Left renal cortex interstitium (tissue), 4 donors: ENCODE measurements at places on chromosomes 4 and X. TPM values are rescaled to one million over a fixed set of nuclear protein-coding genes. Genes with fewer than 3 reads are reported as not detected.

DNA sequence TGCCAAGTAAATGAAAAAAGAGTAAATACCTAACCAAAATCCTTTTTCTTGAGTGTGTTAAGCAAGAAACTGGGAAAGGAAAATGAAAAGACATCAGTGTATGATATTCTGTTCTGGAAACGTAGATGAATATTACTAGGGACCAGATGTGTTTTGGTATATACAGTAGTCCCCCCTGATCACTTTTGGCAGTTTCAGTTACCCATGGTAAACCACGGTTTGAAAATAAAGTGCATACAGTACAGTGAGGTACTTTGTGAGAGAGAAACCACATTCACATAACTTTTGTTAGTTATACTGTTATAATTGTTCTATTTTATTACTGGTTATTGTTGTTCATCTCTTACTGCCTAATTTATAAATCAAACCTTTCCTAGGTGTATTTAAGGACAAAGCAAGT, 250.9 kb downstream of the TENM3 start:
- DNase-seq = no peak

The EXOC1L gene
- polyA plus RNA-seq = not detected

DNA sequence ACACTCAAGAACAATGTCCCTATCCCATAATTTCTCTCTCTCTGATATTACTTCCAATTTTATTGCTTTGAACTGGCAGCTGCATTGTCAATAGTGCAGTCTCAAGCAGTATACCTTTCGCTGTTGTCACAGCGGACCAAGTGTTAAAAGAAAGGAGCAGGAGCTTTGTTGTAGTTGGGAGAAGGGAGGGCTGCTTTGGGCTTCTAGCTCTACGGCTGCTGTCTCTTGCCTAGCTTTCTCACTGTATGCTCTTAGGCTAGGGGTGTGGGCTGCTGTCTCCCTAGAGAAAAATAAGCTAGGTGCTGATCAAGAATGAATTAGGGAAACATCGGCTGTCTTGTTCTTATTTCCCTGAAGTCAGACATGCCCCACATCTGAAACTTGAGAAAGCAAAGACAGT, 52.5 kb downstream of the TRPC5OS start:
- no peak for DNase-seq

GRCh38 chrX:105610411-105610810, 211.9 kb upstream of the NRK start:
- no peak for DNase-seq

- no peak for DNase-seq
Measured at GRCh38 chrX:13093529-13094140, 49.2 kb upstream of the FAM9C start.

DNA sequence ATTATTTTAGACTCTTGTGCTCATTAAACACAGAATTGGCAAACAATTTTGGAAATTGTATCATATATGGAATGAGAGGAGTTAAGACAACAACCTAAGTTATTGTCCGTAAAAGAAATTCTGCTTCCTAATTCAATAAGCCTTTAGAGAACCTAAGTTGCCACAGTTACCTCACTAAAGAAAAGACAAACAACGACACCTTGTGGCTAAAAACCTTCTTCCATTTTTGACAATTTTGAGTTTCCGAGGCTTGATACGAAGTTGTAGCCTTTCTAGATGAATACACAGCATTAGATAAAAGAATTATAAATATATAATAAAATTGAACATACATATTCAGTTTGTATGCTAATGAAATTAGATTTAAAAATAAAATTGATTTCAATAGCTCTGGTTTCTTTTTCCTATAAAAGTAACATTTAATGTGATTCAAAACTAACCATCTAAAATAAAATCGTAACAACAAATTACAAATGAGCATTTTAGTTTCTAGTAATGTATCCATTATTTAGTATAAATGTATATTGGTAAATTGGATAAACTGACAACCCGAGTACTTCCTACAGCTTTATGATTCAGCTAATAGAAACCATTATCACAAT, 275.1 kb downstream of the GPM6A start:
- peak; percentile 47 for DNase-seq

GRCh38 chr4:106316773-106317409, 541 bp downstream of the AIMP1 start:
- DNase-seq = peak; percentile 18

The PDCL2 gene
- polyA plus RNA-seq = not detected

GRCh38 chrX:16664074-16664473, 14.1 kb downstream of the S100G start:
- no peak for DNase-seq

DNA sequence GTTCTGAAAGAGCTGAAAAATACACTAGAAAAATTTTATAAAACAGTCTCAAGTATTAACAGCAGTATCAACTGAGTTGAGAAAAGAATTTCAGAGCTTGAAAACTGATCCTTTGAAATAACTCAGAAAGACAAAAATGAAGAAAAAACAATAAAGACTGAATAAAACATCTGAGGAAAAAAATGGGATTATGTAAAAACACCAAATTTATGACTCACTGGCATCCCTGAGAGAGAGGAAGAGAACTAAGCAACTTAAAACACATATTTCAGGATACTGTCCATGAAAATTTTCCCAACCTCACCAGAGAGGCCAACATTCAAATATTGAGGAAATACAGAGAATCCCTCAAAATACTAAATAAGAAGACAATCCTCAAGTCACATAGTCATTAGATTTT, 22.9 kb downstream of the PABPC4L start:
- no peak for DNase-seq

DNA sequence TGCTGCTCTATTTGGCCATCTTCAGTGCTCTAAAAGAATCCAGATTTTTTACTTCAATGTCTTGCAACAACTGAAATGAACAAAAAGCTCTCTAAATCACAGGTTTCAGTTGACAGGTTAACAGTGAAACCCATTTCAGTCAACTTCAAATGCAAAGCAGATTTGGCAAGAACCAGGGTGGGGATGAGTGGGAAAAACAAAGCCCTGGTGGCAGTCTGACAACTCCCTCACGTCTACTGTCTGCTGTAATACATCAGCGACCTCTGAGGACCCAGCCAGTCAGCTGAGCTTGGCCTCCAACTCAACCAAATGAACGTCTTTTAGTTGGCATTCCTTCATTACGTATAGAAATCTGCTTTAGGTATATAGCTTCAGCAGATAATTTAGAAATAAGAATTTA, 95.8 kb downstream of the COL25A1 start:
- DNase-seq = peak; percentile 16

The BEX5 gene
- polyA plus RNA-seq = 12.6 TPM

GRCh38 chr4:56460085-56460484, 7.3 kb upstream of the SRP72 start:
- DNase-seq = no peak

- peak; percentile 59 for DNase-seq
Measured at GRCh38 chr4:54657551-54658251, at the start of gene KIT. Gene KIT (plus strand): TSS chr4:54657957. CDS start chr4:54658015, 58 bp downstream.

The GPRIN3 gene
- polyA plus RNA-seq = 6.7 TPM

DNA sequence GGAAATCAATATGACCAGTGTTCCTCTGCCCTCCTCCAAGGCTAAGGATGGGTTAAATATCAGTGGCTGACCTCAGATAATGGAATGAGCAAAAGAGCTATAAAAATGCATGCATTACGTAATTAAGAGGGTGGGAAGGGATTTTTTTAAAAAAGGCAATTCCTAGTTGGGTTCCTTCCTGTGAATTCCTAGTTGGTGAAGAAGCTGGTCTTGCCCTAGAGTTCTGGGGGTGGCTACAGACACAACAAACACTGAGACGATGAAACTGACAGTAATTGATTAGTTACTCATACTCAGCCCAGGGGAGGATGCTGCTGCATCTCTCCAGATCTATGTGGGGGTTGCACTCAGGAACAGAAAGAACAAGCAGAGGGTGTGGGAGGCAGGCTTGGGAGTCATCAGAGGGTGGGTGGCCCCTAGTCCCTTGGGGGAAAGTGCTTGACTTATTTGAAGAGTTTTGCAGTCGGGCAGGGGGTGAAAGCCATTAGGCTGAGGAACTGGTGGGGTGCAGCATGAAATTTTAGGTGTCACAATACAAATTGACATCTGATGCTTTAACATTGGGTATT, 662.0 kb upstream of the FRG1 start:
- no peak for DNase-seq

The IL2 gene
- not detected for polyA plus RNA-seq

The CTAG2 gene
- polyA plus RNA-seq = not detected

- DNase-seq = no peak
Measured at GRCh38 chr4:152825336-152825735, 45.6 kb downstream of the ARFIP1 start.

GRCh38 chr4:145498430-145498829, 16.8 kb downstream of the SMAD1 start:
- no peak for DNase-seq

- no peak for DNase-seq
Measured at GRCh38 chr4:27140486-27140885, 279.8 kb downstream of the STIM2 start.

The CPLX1 gene
- polyA plus RNA-seq = 3.8 TPM

GRCh38 chr4:184444215-184444952, 30.0 kb downstream of the IRF2 start:
- no peak for DNase-seq

The OTUD4 gene
- polyA plus RNA-seq = 31.9 TPM

GRCh38 chr4:1328267-1329155, 18.5 kb upstream of the UVSSA start:
- DNase-seq = no peak

- DNase-seq = no peak
Measured at GRCh38 chr4:147809211-147809610, 77.3 kb downstream of the ARHGAP10 start.
